ENCODE measurements at places on chromosomes 4 and X. TPM values are rescaled to one million over a fixed set of nuclear protein-coding genes. Genes with fewer than 3 reads are reported as not detected.

- H3K36me3 ChIP-seq, result peaks cover 53% of the 10 kb centered on the region
- peaks cover 76% of the 10 kb centered on the region for H3K4me1 ChIP-seq
- no peak for DNase-seq
- H3K27me3 ChIP-seq, result no peaks in the 10 kb centered on the region
- H3K4me3 ChIP-seq, result no peak overlapping the region
Observed at GRCh38 chr4:6924361-6924779, 14.7 kb downstream of the TBC1D14 start.

Gene GPR50
- not detected for total RNA-seq

DNA sequence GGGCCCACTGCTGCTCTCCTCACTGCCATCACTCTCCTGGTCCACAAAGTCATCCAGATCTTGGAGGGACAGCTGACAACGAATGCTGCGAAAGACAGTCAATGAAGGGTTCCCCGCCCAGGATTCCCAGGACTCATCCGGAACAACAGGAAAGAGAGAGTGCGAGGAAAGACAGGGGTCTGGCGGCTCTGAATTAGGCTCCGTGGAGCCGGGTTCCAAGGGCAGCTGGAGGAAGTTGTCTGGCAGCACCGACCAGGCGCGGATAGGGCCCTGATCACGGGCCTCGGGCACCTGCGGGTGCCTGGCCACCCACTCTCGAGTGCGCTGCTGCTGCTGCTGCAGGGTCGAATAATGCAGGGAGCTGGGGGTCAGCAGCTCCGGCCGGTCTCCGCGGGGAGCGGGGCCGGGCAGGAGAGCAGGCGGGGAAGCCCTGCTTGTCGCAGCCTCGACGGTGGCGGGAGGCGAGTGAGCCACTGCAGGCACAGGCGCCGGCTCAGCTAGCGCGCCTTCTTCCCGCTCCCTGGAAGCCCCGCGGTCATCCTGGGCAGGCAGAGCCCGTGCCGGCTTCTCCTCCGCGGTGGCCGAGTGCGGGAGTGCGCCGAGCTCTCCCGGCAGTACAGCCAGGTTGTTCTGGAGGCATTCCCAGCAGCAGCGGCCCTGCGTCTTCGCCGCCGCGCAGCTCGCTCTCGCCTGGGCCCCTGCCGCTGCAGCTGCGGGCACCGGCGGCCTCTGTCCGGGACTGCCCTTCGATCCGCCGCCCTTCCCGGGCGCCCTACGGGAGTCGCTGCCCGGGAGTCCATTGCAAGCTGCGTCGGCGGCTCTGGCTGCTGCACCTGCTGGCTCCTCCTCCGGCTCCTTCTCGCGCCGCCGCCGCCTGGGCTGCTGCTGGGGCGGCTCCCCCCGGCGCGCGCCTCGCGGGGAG is 1.1 kb downstream of the SOWAHB start:
- no peaks in the 10 kb centered on the region for H3K36me3 ChIP-seq
- no peak overlapping the region for H3K4me3 ChIP-seq
- peaks cover 11% of the 10 kb centered on the region for H3K4me1 ChIP-seq
- H3K27ac ChIP-seq, result no peak overlapping the region

Gene GBA3
- not detected for total RNA-seq

GRCh38 chrX:150848914-150849365 is 49.5 kb downstream of the CD99L2 start:
- H3K4me3 ChIP-seq, result no peak overlapping the region
- H3K4me1 ChIP-seq, result peaks cover 7% of the 10 kb centered on the region
- no peaks in the 10 kb centered on the region for H3K36me3 ChIP-seq
- no peak overlapping the region for H3K27ac ChIP-seq
- no peak for DNase-seq
- H3K27me3 ChIP-seq, result no peaks in the 10 kb centered on the region

Gene MAGEB17
- not detected for total RNA-seq

All from activated CD4-positive, alpha-beta T cell treated with anti-CD3 and anti-CD28 coated beads, Interleukin-2, amount 10 ng/mL, durations not matched to agents 7 days and 5 days (primary cell).